ENCODE measurements at places on chromosomes 16 and 17. TPM values are rescaled to one million over a fixed set of nuclear protein-coding genes. Genes with fewer than 3 reads are reported as not detected.
A peak's percentile ranks its signal among the peaks of the same experiment; 100 is the strongest.

Gene PRAC2
- total RNA-seq: not detected

Gene OSBPL7
- total RNA-seq: 52.5 TPM

Gene RDM1
- total RNA-seq: not detected

DNA sequence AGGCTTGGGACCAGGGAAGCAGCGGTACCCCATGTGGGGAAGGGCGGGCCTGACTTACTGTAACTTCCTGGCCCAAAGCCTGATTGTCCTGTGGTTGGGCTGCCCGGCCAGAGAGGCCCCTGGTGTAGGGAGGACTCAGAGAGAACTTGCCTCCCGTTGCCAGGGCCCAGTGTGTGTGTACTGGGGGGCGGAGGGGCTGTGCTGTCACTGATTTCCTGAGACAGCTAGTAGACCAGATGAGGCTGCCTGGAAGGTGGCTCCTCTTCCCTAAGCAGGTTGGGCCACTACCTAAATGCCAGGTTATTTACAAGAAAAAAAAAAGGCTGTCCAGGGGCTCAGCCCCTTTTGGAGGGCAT is 16.7 kb downstream of the SOCS3 start:
- no peak for DNase-seq

DNA sequence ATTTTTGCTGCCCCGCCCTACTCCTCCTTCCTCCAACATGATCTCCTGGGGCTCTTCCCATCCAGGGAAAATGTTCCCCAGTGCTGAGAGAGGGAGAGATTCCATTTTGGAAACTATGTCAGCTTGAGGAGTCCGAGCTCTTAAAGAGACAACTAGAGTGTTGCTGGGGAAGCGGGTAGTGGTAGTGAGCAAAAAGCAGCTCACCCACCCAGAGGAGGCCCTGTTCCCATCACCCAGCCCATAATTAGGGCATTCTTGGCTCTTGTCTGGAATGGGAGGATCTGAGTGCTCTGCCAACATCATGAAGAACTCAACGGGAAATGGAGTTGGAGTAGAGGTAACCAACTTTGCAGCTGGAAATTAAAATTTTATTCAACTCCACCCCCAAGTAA is 9.1 kb upstream of the MSL1 start:
- DNase-seq: no peak

GRCh38 chr17:72561680-72562079 is 440.9 kb downstream of the SOX9 start:
- DNase-seq: no peak

GRCh38 chr17:29150161-29150560 is 30.0 kb downstream of the MYO18A start:
- peak; percentile 68 for DNase-seq

DNA sequence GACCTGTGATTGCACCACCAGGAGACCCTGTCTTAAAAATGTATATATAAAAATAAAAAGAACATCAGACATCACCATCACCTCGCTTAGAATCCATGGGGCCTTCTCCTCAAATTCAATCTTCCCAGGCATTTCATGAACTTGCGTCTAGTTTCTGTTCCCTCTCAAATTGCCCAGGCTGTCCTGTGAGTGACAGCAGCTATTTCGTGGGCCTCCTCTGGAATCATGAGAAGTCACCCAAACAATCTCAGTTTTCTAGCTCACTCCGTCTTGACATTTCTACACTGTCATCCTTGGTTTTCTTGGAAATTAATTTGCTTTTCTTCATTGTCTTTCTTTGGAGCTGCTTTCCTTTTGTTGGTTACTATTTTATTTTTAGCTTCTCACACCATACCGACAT is 7.3 kb downstream of the SLC52A1 start:
- DNase-seq: no peak

GRCh38 chr17:83119987-83120864 is 40.8 kb downstream of the METRNL start:
- DNase-seq: peak; percentile 91

GRCh38 chr16:85594978-85595661 is 18.0 kb upstream of the GSE1 start:
- DNase-seq: no peak

GRCh38 chr17:74987909-74988711 is 678 bp downstream of the CDR2L start:
- peak; percentile 46 for DNase-seq

DNA sequence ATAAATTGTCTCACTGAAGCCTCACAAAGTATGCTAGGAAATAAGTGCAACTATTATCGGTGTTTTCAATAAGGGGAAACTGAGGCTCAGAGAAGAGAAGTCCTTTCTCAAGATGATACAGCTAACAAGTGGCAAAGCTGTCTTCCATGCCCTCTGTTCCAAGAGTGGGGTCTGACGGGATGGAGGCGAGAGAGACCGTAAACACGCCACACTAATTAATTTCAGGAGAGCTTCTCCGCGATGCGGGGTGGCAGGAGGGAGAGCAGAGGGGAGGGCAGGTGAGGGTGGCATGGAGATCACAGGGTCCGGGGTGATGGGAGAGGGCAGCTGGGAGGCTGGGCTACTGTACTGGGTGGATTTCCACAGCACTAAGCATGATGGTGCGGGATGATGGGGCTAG is 80.3 kb downstream of the MYH11 start:
- DNase-seq: no peak

- no peak for DNase-seq
These were observed 70.1 kb downstream of the NLK start for GRCh38 chr17:28112606-28113005.

DNA sequence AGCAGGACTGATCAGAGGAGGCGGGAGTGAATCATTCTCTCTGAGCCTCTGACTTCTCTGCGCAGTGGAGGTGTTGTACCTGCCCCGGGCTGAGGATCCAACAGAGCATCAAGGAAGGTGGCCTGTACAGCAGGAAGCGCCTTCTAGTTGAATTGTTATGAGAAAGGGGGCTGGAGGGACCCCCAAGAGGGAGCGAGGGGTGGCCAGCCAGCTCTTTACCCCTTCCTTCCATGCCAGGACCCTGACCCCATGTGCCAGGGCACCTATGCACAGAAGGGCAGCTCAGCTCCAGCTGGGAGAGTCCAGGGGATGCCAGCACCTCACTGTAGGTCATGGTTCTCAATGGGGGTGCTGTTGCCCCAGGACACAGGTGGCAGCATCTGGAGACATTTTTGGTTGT is 149.3 kb downstream of the SDK2 start:
- no peak for DNase-seq

DNA sequence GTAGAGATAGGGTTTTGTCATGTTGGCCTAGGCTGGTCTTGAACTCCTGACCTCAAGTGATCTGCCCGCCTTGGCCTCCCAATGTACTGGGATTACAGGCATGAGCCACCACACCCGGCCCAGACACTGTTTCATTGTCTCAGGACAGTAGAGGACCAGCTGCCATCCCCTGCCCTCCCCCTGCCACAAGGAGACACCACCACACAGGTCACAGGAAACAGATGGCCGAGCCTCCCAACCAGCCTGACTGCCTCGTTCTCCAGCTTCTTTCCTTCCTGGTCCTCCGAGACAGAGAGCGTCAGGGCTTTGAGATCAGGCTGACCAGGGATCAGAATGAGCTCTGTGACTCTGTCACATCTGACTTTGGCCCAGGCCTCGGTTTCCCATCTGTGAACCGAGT is 20.8 kb upstream of the RNPS1 start:
- DNase-seq: no peak
